ENCODE measurements at places on chromosomes 6 and 20.

DNA sequence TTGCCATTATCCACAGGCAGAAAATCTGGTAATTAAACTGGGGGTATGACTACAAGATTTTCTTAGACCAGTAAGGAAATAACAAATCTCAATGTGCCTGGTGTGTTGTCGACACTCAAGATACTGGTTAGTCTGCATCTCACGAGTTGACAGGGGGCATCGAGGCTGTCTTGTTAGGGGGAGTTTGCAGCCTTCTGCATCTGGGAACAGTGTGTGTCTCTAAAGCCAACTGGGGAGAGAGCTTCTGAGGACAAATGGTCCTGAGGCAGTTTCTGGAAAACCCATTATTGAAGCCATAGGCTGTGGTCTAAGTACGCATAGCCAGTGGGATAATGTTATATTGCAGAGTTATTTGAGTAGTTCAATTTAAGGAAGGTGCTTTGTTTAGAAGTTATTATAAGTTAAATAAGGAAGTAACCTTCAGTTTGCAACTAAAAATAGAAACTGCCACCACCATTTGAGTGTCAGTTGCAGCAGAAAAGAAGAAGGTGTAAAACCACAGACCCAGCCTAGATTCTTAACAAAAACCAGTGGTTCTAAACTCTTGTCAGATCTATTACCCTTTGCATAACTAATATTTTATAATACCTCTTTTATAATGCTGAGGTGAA, 15.4 kb upstream of the MAPK13 start:
- no peak for DNase-seq

GRCh38 chr6:92184933-92185332, 1234.4 kb downstream of the EPHA7 start:
- no peak for DNase-seq

GRCh38 chr6:32387589-32388340, 16.1 kb upstream of the TSBP1 start:
- DNase-seq = no peak

DNA sequence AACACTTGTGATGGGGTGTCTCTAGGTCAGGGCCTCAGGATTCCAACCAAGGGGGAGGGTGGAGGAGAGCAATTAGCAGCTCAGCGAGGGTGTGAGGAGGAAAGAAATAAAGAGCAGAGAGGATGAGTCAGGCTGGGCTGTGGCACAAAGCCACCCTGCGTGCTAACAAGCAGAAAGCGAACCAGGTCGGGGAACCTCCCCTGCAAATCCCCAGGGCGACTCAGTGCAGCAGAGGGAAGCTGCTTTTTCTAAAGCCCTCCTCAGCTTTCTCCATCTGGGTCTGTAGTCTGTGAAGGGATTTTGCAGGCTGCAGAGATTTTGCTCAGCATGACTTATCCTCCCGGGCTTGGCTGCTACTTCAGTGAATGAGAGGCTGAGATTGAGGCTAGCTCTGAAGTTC, 6.6 kb upstream of the SPO11 start:
- no peak for DNase-seq

- DNase-seq = no peak
These were observed 157.5 kb upstream of the TBX18 start for GRCh38 chr6:84921891-84922290.

DNA sequence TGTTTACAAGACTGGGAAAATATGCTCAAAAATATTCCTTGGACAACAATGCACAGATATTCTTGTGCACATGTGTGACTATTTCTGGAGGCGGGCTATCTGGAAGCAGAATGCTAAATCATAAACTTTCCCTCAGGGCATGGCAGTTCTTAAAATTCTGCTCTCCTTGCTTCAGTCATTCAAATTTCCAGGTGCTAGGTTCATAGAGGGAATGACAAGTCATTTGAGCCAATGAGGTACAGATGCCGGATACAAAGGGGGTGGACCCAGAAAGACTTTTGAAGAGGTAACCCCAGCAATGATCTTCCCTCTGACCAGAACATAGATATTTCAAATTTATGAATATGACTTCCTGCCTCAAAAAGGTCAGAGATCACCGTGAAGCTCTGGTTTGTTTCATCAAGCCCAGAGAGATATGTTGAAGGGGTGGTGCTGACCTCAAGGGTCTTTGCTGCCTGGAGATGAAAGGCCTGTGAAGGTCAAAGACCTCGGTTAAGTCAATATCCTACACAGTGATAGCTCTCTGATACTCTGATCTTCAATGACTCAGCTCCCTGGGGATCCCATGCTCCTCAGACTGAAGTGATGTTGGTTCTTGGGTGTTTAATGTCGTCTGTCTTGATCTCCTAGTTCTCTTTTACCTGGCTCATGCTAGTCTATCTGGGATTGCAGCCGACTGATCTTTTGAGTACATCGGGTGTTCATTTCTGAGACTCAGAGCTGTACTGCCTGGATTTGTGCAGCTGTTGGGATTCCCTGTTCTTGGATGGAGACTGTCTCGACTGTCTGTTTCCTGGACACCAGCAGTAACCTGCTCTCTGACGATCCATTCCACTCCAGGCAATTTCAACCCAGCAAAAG, 47.5 kb upstream of the TSHZ2 start:
- no peak for DNase-seq

GRCh38 chr20:44455126-44455525, 20.5 kb upstream of the TTPAL start:
- no peak for DNase-seq

DNA sequence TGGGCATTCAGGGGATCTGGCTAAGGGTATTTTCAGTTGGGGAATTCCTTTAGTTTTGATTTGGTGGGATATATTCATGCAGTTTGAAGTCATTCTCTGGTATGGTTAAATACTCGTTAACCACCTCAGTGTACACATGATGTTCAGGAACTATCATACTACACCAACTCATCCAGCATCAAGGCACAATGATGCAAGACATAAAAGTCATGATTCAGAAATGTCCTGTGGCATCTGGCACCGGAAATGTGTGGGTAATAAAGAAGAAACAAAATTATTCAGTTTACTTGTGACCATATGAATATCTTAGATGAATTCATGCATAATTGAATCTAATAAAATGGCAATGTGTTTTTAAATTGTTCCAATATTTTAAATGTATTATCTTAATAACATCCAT, 129.0 kb upstream of the BMP5 start:
- DNase-seq = no peak

- no peak for DNase-seq
These were observed 5.5 kb downstream of the SFT2D1 start for GRCh38 chr6:166336847-166337246.

DNA sequence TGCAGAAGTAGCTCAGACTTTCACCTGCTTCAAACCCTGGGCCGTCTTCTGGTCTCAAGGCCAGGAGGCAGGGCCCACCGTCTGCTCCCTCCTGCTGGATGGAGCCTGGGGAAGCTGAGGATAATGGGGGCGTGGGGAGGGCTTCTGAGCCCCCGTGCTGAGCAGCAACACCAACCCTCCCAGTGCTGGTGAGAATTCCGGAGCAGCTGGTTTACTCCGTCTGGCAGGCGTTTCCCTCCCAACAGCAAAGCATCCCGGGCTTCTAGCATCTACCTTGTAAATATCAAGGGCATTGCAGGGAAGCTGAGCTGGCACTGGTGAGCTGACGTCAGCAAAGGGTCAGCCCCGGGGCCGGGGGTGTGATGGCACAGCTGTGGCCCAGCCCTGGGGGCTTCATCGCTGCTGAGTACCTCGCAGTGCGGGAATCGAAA, 16.8 kb upstream of the CHRNA4 start:
- no peak for DNase-seq

DNA sequence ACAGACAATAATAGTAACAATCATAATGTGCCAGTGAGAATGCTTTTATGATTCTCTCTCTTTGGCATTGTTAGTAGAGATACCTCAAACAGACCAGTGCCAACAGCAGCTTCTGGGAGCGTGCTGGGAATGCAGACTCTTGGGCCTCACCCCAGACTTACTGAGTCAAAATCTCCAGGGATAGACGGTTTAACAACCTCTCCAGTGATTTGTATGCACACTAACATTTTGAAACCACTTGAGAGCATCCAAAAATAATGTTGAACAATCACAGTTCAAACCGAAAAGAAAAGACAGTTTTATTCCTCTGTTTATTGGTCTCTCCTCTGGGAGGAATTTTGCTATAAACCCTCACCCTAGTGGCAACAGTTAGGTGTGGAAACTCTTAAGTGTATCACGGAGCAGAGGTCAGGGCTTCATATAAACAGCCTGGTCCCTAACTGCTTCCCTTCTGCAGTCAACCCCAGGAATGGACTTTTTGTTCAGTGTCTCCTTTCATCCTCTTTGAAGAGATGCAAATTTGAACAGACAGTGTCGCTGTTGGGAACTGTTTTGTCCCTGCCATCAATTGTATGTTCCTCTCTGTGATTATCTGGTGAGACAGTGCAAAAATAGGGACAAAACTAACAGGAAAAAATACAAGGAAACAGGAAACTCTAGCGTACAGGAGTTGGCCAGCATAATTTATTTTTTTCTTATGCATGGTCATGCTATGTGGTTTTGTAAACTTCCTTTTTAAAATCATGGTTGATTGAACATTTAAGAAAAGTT, 162.4 kb upstream of the BTBD3 start:
- DNase-seq = no peak

GRCh38 chr6:148414836-148415235, 72.2 kb downstream of the SASH1 start:
- DNase-seq = no peak

DNA sequence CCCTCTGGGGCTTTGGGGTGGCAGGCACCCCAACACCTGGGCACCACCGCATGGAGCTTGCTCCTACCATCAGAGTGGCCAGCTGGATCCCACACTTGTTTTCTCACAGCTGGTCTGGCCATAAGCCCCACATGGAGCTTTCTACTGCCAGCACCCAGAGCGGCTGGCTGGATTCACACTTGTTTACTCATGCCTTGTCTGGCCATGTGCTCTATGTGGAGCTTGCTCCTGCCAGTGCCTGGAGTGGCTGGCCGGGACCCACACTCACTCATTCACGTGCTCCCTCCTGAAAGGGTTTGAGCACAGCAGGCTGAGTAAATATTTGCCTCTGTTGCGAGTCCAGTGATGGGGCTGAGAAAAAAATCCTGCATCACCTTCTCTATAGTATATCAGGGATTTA, 487.0 kb downstream of the CD109 start:
- no peak for DNase-seq

DNA sequence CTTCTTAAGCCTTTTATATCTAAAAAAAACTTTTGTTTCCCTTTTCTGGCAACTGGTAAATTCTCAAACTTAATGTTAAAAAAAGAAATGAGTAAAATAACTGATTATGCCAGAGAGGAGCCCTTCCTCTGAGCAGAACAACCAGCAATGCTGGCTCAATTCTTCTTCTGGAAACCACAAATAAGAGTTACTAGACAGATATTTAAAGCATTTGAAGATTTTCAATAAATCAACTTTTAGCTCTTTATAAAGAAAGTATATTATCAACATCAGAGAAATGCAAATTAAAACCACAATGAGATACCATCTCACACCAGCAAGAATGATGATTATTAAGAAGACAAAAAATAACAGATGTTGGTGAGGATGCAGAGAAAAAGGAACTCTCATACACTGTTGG, 61.1 kb upstream of the TCF21 start:
- DNase-seq = no peak

DNA sequence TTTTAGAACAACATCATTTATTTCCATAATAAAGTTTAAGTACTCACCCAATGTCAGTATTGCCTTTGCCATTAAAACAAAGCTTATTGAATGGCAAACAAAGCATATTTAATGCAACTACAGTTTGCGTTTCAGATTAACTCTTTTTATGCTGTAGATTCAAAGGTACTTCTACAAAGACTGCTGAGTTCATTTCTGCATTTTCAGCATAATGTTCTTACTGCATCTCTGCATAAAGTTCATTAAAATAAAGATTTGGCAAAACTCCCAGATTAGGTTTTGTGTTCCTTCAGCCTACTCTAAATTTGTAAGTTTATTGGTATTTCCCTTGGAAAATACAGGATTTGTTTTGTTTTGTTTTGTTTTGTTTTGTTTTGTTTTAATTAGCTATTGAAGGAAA, 359.4 kb downstream of the ADGRB3 start:
- DNase-seq = no peak

GRCh38 chr20:57398231-57398821, 7.1 kb downstream of the RBM38 start:
- DNase-seq = peak; percentile 92

DNA sequence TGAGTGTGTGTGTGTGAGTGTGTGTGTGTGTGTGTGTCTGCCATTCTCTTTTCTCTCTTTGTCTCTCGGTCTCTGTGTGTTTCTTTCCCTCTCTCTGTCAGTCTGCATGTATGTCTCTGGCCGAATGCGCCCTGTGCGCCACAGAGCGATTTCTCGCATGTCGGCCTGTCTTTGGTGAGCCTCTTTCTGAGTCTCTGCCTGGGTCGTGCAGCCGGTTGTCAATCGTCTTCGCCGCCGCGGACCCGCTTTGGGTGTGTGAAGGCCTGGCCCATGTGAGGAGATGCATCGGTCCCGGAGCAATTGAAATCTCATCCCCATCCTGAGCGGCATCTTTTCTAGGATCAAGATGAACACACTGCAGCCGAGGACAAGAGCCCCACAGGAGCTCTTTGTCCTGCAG, 1567.2 kb upstream of the DEFB115 start:
- DNase-seq = no peak

DNA sequence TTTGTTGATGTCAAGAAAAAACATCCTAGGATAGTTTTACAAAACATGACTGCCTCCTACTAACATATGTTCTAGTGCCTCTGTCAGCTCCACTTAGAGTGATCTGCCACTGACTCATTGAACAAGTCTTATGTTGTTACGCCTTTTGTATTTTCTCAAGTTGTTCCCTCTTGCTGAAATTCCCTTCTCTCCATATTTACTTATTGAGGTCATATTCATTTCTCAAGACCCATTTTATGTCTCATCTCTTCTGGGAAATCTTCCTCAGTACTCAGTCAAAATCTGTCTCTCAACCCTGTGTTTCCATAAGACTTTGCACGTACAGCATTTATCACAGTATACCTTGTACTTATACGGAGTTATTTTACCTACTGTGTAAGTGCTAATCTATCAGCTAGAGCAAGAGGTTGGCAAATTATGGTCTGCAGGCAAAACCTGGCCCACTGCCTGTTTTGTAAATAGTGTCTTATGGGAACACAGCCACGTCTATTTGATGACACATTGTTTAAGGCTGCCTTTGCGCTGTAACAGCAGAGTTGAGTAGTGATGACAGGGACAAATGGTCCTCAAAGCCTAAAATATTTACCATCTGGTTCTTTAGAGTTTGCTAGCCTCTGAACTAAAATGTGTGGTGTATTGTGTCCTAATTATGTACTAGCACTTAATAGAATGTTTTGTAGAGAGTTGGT, 83.4 kb downstream of the ADGRB3 start:
- no peak for DNase-seq
